ENCODE measurements at places on chromosomes 3 and 15.

DNA sequence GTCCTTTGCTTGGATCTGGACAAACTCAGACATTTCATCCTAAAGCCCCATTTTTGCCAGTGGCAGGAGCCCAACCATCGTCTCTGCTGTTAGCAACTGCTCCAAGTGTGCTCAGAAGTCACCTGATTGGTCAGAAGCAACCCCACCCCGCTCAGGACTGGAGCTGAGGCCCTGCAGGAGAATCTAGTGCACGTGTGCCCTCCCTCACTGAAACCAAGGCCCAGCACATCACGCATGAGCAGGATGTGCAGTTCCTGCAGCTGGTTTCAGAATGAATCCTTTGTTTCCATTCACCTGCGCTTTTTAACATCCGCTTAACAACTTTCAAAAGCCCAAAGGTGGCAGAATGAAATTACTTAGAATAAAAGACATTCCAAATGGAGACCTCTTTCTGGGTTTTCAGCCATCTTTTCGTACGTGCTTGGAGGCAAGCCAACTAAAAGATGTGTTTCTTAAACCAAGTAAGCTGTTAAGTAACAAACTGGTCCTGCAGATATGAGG lies 81.2 kb downstream of the SRGAP3 start:
- no peak for DNase-seq

GRCh38 chr3:131141770-131142169 lies 115.1 kb downstream of the NEK11 start:
- no peak for DNase-seq

- no peak for DNase-seq
Observed at GRCh38 chr3:133503409-133503808, 70.1 kb upstream of the CDV3 start.

DNA sequence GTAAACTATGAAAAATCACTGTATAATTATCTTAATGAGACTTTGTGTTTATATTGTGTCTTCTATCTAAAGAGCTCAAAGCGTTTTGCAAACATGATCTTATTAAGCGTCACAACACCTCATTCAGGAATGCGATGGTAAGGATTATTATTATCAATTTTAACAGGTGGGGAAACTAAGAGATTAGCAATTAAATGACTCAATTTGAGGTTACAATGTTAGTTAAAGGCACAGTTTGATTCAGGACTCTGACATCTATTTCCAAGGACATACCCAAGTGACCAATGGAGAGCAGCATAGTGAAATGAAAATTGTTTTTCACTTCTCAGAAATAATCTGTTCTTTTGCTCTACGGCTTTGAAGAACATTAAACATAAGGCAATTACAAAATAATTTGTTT lies 74.6 kb downstream of the FMN1 start:
- no peak for DNase-seq

GRCh38 chr3:169404520-169404890 lies 259.0 kb downstream of the MECOM start:
- no peak for DNase-seq

- no peak for DNase-seq
Observed at GRCh38 chr15:27582726-27583410, 516.2 kb downstream of the OCA2 start.

- DNase-seq, result no peak
Observed at GRCh38 chr3:24145981-24146822, 201.1 kb downstream of the NR1D2 start.

DNA sequence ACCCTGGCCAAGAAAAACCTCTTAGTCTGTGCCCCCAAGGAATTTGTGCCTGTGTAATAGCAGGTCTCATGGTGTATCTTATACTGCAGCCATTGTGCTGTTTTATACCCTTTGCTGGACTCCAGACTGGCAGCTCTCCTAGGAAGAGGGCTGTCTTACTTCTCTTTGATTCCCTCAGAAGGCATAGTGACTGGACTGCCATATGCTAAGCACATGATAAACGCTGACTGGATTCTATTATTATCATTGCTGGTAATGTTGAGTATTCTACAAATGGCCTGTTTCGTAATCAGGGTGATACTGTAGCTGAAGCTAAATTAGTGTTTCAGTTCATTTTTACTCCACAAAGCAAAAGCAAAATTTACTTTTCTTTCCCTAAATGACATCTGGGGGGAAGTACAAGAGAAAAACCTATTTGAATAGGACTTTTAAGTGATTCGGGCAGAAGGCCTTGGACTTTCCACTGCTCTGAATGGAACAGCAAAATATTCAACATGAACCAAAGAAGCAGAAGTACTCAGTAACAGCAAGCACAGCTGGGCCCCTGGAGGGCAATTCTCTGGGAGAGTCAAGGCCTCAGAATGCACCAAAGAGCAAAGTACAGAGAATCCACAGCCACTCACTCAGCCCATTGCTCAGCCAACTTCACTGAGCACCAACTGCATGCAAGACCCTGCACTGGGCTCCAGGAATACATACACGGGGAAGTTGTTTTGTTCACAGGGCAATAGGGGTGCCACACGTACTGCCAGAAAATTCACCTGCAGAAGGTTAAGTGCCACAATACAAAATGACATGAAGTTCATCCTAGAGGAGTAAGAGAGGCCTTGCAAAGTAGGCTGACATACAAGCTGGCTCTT lies 7.9 kb upstream of the BCL2A1 start:
- no peak for DNase-seq

DNA sequence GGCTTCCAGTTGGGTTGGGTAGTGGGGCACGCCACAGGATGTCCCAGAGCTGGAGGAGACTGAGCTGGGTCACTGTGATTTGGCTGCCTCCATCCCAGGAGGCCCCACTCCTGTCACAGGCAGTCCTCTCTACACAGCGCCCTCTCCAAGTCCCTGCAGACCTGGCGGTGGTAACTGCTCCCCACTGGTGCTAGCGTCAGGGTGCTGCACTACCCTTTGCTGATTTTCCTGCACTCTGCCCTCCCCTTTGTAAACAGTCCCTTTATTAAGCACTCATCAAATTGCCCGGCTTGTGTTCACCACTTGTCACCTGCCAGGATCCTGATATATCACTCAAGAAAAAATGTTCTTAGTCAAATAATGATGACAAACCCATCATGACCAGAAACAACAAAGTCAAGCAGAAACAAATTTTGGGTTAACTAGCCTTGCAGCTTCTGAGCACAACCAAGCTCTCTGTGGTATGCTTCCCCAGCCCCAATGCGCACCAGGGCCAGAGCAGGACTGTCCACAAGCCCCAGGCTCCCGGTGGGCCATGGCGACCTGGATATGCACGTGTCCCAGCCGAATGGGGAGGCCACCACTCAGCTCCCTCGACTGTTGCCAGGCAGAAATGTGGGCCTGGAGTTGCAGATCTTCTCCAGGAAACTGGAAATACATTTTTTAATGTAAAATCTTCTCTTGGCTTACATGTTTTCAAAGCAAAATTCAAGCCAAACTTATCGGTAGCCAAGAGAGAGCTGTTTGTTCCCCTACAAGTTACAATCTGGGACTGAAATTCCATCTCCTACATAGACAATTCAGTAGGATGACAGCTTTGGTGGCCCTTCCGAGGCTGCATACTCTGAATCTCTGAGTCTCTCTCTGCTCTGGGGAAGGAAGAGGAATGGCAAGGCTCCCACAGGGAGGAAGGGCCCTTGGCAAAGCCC lies 24.5 kb downstream of the MEGF11 start:
- no peak for DNase-seq

- DNase-seq, result no peak
Observed at GRCh38 chr3:194933465-194933864, 247.8 kb downstream of the FAM43A start.

DNA sequence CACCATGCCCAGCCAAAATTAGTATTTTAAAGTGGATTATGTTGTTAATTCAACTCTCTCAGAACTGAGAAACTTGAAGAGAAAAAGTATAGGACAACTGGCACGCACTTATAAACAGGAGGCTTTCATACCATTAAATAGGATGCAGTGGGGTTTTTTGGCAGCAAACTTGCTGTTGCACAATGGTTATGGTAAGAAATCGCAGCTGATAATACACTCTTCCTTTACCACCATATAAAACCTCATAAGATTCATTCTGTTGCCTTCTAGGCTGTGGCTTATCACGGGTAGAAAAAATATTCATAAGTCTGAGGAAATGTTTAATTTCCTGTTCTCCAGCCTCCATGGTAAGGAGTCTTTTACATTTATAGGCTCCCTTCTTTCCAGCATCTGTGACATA lies 95.3 kb downstream of the TMCO5A start:
- DNase-seq, result no peak

GRCh38 chr3:177982034-177982433 lies 554.2 kb upstream of the KCNMB2 start:
- DNase-seq, result no peak

DNA sequence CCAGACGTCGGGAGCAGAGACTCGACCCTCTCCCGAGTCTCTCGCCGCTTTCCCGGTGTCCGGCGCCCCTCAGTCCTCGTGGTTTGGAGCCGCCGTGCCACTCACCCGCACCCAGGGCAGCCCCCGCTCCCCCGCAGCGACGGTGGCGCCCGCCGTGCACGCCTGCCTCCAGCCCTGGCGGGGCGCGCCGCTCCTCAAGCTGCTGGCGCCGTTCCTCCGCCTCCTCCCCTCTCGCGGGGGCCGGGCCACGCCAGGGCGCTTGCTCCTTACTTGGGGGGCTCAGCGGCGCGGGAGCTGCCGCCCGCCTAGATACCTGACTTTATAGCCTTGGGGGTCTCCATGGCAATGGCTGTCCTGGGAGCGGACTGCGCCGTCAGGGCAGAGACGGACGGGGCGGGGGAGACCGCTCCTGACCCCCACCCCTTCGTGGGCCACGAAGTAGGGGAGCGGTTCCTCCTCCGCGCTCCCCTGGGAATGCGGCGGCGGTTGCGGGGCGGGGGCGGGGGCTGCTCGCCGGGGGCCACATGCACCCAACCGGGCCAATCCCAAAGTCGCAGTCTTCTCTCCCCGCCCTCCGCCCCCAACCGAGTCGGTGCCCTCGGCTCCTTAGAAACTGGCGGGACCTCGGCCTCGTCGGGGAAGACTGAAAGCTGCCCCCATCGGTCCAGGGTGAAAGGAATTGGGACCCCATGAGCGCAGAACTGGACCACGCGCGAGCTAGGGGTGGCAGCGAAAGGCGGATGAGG lies at the start of gene ANKRD63:
ANKRD63 (minus strand) TSS at position 196 of the 746 bp plus-strand sequence. CDS start 478 bp downstream, outside the sequence.
- no peak for DNase-seq

DNA sequence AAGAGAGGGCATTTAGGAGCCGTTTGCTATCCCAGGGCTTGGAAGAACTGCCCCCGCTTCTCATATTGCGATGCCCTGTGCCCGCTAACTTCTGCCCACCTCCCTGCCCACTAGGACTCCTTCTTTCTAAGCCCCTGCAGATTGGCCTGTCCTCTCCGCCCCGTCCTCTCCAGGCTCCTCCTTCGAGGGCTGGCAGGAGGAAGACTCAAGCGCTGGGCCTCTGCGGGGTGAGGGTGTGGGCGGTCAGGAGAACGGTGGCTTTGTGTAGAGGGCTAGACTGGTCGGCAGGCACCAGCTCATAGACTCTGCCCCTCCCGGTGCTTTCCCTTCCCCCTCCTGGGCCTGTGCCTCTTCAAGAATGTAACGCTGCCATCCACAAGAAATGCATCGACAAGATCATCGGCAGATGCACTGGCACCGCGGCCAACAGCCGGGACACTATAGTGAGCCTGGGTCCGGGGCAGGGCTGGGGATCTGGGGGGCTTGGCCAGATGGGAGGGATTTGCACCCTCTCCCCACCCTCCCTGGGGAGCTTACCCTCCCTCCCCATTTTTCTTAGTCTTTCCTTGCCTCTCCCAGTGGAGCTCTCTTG lies 21.9 kb downstream of the PRKCD start:
- no peak for DNase-seq

DNA sequence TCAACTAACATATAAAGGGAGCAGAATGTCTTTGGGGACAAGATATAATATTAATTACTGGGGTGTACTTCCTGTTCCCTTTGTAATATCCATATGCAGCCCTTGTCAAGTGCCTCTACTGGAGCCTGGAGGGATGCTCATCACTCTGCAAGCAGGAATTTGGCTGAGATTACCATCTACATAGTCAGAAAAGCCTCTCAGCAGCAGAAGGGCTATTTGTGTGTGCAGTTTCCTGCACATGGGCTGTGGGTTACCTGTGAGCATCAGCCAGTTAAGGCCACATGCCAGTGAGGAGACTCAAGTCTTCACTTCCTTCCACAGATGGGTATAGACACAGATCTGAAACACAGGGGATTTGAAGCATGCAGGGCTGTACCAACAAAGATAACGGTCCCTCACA lies 278.1 kb upstream of the PLSCR5 start:
- no peak for DNase-seq

- DNase-seq, result no peak
Observed at GRCh38 chr15:95174301-95175259, 943.2 kb downstream of the MCTP2 start.

GRCh38 chr15:50107157-50107556 lies 11.9 kb downstream of the ATP8B4 start:
- no peak for DNase-seq

- no peak for DNase-seq
Observed at GRCh38 chr15:51398626-51399025, 57.2 kb downstream of the GLDN start.

Measured in esophagus squamous epithelium (tissue), 5 donors.